ENCODE measurements at places on chromosomes 6 and 20.

GRCh38 chr6:123655521-123656306 lies 19.0 kb upstream of the TRDN start:
- no peak for DNase-seq

- no peak for DNase-seq
Observed at GRCh38 chr20:46987001-46987400, 92.4 kb downstream of the EYA2 start.

DNA sequence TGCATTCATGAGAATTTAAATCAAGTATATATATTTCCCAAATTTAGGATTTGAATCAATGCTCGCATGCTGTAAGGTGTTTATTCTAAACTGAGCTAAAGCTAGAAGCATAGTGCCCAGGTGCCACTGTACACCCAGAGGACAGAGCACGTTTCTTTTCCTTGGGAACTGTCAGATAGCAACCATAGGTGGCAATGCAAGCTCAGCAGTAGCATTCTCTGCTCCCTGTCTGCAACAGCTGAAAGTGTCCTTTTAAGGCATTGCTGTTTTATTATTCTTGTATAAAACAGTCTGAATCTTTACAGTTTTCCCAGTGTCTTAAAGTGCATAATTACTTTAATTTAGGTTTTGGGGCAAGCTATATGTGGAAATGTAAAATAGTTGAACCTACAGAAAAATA lies 443.4 kb upstream of the MMS22L start:
- no peak for DNase-seq

DNA sequence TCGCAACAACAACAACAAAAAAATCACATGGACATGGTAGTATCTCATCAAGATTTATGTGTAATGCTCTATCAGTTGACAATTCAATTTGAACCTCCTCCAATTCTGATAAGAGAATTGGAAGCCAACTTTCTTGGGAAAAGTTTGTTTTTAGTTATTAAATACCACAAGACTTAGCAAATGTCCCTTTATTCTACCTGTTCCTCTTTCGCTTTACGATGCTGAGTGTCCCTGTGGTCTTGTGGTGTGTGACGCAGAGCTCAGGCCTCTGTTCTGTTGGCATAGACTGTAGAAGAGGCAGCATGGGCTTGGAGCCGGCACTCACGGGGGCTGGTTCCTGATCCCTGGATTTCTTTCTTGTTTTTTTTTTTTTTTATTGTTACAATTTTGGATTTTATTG lies 76.7 kb downstream of the PSMB1 start:
- no peak for DNase-seq

All from H7 (cell line).